ENCODE measurements at places on chromosomes 5 and 9. TPM values are rescaled to one million over a fixed set of nuclear protein-coding genes. Genes with fewer than 3 reads are reported as not detected.

The DNM1 gene
- polyA plus RNA-seq = 0.34 TPM

The TEK gene
- 0.01 TPM for polyA plus RNA-seq

The GALNT12 gene
- 1.2 TPM for polyA plus RNA-seq

The SLC45A2 gene
- polyA plus RNA-seq = not detected

The PDLIM4 gene
- 79.3 TPM for polyA plus RNA-seq

The SUSD3 gene
- 0.37 TPM for polyA plus RNA-seq

The ANKRD20A1 gene
- 0.21 TPM for polyA plus RNA-seq

The PRSS3 gene
- 34.6 TPM for polyA plus RNA-seq

The NUTM2G gene
- not detected for polyA plus RNA-seq

The CATSPER3 gene
- polyA plus RNA-seq = 0.10 TPM

The PCDHA5 gene
- not detected for polyA plus RNA-seq

The ADAMTS19 gene
- 0.08 TPM for polyA plus RNA-seq

The S100Z gene
- not detected for polyA plus RNA-seq

Data from keratinocyte (primary cell).